NCI-H187 (cell line): ENCODE measurements at places on chromosomes 7 and 10.

DNA sequence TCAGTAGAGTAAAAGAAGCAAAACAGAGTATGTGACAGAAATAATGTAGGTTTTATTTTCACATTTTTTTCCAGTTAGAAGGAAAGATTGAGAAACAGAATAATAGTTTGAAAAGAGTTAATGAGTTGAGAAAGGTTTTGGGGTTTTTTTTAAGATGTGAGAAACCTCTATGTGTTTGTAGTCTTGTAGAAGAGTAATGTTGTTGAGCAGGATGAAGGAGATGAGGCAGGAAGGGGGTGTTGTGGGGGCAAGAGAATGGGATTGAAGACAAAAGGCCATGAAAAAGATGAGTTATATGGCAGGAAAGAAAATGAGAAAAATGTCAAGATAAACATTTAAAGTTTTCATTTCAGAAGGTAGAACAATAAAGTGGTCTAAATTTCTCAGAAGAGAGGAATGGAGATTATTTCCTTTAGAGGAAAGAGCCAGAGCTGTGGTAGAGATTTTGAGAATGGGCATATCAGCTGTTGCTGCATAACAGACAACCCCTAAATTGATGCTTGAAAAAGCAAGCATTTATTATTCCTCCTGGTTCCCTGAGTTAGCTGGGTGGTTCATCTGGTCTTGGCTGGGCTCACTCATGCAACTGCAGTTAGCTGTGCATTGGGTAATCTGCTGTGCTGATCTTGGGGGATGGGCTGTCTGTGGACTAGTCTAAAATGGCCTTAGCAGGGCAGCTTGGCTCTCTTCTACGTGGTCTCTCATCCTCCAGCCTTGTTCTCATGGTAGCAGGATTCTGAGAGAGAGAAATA is 27.1 kb downstream of the PCGF5 start:
- DNase-seq: no peak

DNA sequence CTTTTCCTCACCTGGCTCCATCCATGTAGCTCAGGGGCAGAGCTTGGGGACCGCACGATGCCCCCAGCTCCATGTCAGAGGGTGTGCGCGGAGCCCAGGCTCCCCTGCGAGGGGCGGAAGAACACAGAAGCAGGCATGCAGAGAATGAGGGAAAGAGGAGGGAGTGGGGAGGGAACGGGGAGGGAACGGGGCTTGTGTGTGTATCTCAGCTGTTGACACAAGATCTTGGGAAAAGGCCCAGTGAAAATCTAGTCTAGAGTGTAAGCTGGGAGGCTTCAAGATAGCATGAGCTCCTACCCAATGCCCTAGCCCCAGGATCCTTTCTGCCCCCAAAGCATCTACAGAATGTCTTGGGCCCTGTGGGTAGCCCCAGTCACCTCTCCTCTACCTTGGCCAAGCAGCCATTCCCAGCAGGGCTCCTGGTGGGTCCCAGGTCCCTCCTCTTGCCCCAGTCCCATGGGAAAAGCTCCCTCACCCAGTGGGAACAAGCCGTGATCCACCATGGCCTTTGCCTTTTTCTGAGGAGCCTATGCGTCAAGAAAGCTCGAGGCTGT is 25.1 kb upstream of the NDST2 start:
- DNase-seq: no peak

DNA sequence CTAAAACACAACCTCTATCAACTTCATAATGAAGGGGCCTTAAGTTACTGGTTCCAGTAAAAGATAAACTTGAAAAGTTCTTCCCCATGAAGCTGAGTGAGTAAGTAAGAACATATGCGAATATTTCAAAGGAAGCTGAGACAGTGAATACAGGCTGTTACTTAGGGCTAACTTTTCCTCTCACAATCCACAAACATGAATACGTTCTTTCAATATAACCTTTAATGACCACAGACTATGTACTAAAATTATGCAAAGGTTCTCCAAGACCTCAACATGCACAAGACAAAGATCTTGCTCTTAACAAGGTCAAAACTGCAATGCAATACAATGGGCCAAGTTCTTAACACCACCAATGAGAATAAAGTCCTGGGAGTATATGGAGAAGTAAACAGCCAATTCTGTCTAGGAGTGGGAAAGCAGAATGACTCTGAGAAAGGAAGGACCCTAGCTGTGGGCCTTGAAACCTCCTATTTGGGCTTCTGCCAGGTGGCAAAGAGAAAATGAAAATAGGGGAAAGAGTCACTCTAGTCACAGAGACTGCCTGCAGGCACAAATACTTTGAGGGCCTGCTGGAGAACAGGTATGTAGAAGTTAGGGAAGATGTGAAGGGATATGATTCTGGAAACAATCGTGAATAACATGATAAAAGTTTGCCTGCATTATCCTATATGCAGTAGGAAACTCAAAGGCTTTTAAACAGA is 43.7 kb downstream of the OSBPL3 start:
- DNase-seq: no peak

- peak; percentile 38 for DNase-seq
Observed at GRCh38 chr7:28853834-28854749, 104.0 kb downstream of the TRIL start.

DNA sequence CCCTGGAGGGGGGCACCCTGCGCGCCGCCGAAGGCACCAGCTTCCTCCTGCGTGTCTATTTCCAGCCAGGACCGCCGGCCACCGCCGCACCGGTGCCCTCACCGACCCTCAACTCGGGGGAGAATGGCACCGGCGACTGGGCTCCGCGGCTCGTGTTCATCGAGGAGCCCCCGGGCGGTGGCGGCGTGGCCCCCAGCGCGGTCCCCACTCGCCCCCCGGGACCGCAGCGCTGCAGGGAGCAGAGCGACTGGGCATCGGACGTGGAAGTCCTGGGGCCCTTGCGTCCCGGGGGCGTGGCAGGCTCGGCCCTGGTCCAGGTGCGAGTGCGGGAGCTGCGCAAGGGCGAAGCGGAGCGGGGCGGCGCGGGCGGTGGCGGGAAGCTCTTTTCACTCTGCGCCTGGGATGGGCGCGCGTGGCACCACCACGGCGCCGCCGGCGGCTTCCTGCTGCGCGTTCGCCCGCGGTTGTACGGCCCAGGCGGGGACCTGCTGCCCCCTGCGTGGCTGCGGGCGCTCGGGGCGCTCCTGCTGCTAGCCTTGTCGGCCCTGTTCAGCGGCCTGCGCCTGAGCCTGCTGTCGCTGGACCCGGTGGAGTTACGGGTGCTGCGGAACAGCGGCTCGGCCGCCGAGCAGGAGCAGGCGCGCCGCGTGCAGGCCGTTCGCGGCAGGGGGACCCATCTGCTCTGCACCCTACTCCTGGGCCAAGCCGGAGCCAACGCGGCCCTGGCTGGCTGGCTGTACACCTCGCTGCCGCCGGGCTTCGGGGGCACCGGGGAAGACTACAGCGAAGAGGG is 594 bp downstream of the CNNM1 start:
- DNase-seq: no peak

DNA sequence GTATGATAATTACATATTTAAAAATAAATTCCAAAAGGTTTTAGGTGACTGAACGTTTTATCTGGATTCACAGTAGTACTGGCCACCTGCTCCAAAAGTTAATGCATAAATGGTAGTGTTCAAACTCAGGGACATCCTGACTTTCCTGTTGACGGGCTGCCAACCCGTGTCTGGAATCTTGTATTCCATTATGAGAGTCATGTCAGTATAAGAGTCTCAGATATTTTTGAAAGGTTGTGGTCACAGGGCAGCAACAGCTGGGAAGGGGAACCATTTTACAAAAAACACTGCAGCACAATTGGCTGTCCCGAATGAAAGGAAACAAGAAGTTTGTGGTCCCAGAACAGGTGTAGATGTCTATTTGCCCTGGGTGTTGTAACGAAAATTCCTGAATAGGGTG is 2.8 kb downstream of the TDRD1 start:
- no peak for DNase-seq

- no peak for DNase-seq
Observed at GRCh38 chr7:148127374-148127773, 463.2 kb upstream of the C7orf33 start.

GRCh38 chr7:46682836-46683624 is 762.0 kb upstream of the IGFBP3 start:
- DNase-seq: no peak

GRCh38 chr10:89428877-89429276 is 14.5 kb downstream of the IFIT5 start:
- DNase-seq: no peak

DNA sequence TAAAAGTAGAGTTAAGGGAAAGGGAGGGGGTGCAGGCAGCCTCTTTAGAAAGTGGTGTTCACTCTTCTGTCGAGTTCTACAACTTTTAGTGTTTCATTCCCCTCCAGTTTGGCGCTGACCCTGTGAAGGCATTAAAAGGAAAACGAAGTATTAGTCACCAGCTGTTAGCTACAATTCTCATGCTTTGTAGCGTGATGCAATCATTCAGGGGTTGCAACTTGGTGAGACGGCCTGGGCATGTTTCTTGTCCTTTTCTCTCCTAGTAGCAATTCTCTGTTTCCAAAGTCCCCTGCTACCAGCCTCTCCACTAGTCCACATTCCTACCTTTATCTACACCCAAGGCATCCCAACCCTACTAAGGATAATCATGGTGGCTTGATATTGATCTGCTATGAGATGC is 33.7 kb upstream of the DGKI start:
- DNase-seq: no peak

DNA sequence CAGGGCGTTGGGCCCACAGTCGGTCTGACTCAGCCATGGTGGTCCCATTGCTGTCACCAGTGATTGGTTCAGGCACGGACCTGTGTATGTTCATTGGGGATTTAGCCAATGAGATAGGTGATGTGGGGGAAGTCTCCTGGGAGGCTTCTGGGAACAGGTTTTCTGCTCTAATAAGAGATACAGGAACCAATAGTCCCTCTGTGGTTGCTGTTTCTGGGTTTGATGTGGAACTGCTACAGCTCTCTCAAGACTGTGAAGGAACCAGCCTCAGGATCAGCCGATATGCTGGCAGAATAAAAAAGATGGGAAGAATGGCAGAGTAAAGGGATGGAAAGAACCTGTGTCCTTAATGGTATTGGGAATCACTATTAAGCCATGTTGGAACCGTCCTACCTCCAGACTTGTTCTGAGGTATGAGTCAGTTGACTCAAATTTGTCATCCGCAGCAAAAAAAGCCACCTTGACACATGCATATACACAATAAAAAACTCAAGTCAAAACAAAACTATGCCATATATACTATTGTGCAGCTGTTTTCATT is 70.6 kb downstream of the MCMBP start:
- no peak for DNase-seq

GRCh38 chr7:129266181-129266580 is 41.4 kb downstream of the AHCYL2 start:
- no peak for DNase-seq

- no peak for DNase-seq
Observed at GRCh38 chr10:70122742-70123141, 9.9 kb downstream of the AIFM2 start.

- no peak for DNase-seq
Observed at GRCh38 chr7:31819031-31819430, 132.0 kb downstream of the PPP1R17 start.

- DNase-seq: no peak
Observed at GRCh38 chr10:112304267-112304859, 21.2 kb downstream of the TECTB start.

DNA sequence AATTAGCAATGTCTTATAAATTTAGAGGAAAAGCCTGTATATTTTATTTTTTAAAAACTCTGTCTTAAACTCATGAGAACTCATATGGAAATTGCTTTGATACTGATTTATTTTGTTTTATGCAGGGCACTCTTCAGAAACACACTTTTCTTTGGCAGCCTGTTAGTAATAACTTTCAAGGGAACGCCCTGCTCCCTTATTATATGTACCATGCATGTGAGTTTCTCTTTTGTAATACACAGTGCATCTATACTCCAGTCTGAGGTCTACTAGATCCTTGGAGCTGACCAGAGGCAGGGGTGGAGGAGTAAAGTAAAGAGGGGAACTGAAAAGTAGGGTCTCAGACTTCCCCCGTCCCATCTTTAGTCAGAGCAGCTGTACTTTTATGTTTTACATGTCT is 40.2 kb downstream of the GPR85 start:
- no peak for DNase-seq

GRCh38 chr7:29063872-29064271 is 82.5 kb downstream of the CPVL start:
- no peak for DNase-seq

DNA sequence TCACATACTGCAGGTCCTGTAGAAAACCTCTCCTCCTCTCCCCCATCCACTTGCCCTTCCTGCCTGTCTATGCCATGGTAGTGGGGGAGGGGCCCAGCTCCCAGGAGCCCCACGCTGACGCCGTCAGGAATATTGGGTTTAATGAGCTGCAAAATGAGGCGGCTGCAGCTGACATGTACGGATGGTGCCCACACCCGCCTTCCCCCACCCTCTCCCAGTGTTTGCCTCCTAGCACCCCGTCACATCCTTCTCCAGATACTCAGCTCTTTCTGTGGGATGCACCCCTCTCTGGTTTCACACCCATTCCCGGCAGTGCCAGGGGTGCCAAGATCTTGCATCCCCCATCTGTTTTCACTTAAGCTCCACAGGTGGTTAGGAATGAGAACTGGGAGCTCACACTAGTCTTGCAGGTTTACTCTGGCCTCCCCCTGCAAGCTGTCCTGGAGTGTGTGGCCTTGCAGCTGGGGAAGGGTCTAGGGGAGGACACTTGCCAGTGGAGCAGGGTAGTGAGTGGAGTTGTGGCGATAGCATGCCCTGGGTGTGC is 26.1 kb downstream of the GBX1 start:
- DNase-seq: no peak

DNA sequence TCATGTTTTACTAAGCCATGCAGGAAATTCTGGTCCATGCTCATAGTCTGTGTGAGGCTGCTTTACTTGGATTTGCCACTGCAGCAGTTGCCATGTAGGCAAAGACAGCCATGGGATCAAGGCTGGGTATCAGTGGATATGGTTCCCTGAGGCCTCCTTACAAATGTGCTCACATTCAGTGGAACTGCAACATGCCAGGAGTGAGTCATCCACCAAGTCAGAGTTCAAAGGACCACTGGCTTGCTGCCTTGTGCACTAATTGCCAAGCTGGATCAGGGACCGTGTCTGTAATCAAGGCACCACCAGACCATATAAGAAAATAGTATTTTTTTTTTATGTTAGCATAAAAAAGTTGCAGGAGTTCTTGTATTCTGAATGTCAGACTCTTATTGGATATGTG is 101.0 kb downstream of the CDCA7L start:
- no peak for DNase-seq

GRCh38 chr10:124420254-124420653 is 1.5 kb upstream of the OAT start:
- DNase-seq: no peak

GRCh38 chr10:124622158-124622557 is 122.0 kb downstream of the FAM53B start:
- no peak for DNase-seq

GRCh38 chr7:134473861-134474291 is 15.0 kb upstream of the AKR1B1 start:
- DNase-seq: no peak

DNA sequence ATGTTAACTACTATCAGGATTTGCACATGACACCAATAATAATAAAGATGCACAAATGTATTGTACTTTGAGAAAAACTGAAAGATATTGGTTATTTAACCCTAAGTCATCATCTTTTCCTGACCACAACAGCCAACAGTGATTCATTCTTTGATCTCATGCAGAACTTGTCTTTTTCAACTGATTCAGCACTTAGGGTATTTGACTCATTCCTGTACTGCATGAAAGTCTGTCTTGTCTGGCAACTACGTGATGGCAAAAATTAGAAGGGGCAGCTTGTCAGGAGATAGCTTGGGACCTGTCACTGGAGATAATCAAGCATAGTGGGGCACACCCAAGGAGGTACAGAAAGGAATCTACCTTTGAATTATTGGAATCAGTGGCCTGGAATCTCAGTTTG is 77.8 kb upstream of the LRRC17 start:
- DNase-seq: no peak

GRCh38 chr10:95404462-95404858 is 113.7 kb upstream of the PDLIM1 start:
- DNase-seq: no peak

GRCh38 chr10:59036311-59037017 is 140.0 kb upstream of the PHYHIPL start:
- DNase-seq: no peak
